Large intestine (tissue), 12 donors: ENCODE measurements at places on chromosomes 4 and X.

GRCh38 chrX:66684196-66684595 lies 45.3 kb upstream of the EDA2R start:
- no peaks in the 10 kb centered on the region for H3K36me3 ChIP-seq
- no peaks in the 10 kb centered on the region for H3K4me1 ChIP-seq
- H3K4me3 ChIP-seq: no peak overlapping the region
- DNase-seq: no peak
- no peaks in the 10 kb centered on the region for H3K27me3 ChIP-seq
- H3K27ac ChIP-seq: no peak overlapping the region

- H3K4me1 ChIP-seq: no peaks in the 10 kb centered on the region
- no peaks in the 10 kb centered on the region for H3K36me3 ChIP-seq
- no peak overlapping the region for H3K27ac ChIP-seq
- H3K4me3 ChIP-seq: no peak overlapping the region
- H3K27me3 ChIP-seq: no peaks in the 10 kb centered on the region
- no peak for DNase-seq
Measured at GRCh38 chrX:131677655-131678628, 134.1 kb downstream of the OR13H1 start.

GRCh38 chr4:128582427-128582870 lies 227.1 kb upstream of the JADE1 start:
- DNase-seq: peak; percentile 31
- peaks cover 3% of the 10 kb centered on the region for H3K4me1 ChIP-seq
- no peak overlapping the region for H3K4me3 ChIP-seq
- no peaks in the 10 kb centered on the region for H3K36me3 ChIP-seq

DNA sequence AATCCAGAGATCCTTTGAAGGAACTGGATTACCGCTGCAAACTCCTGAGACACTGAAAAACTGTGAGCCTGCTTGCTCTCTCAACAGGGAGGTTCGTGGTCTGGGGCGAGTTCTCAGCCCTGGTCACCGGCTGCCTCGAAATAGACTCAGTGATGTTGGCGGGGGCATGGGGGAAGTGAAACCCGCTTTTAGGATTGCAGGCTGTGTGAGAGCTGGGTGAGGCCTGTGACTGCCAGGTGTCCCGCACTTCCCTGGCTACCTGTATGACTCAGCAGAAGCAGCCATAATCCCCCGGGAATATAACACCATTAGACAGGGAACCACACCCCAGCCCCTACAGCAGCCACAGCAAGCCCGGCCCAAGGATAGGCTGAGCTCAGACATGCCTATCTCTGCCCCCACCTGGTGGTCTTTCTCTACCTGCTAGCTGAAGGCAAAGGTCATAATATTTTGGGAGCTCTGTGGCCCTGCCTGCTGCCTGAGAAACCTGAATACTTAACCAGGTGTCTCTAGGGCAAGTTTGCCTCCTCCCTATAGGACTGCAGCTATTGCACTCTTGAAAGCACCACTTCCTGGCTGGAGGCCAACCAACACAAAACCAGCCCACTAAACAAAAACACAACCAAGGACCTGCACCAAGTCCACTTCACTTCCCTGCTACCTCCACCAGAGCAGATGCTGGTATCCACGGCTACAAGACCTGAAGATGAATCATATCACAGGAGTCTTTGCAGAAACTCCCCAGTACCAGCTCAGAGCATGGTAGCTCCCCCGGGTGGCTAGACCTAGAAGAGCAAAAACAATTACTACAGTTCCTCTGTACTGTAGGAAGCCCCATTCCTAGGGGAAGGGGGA lies 202.0 kb downstream of the RRAGB start:
- no peak overlapping the region for H3K27ac ChIP-seq
- no peak for DNase-seq
- no peaks in the 10 kb centered on the region for H3K27me3 ChIP-seq
- H3K36me3 ChIP-seq: no peaks in the 10 kb centered on the region
- no peaks in the 10 kb centered on the region for H3K4me1 ChIP-seq
- no peak overlapping the region for H3K4me3 ChIP-seq

DNA sequence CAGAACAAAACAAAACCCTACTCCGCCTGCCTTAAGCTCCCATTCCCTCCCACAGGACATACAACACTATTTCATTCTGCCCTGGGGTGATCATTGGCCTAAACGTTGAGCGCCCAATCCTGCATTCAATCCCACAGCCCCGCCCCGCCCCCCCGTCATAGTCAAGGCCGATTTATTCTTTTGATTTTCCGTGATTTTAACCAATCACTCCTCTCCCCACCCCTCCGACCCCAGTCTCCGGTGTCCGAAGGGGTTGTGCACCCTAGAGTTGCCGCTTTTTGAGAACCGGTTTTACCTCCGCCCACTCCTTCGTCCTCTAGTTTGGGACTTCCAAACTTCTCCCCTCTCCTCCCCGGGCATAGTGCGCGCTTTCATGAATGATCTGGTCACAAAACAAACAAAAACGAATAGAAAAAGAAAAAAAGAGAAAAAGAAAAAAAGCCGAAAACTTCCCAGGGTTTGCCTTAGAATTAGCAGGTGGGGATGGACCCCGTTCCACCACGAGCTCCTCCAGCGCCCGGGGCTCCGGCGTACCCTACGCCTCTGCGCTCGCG lies 446 bp upstream of the UBE2A start:
- peak overlapping the region; percentile 94 for H3K27ac ChIP-seq
- peaks cover 2% of the 10 kb centered on the region for H3K36me3 ChIP-seq
- H3K4me3 ChIP-seq: peak overlapping the region; percentile 83
- H3K27me3 ChIP-seq: no peaks in the 10 kb centered on the region
- DNase-seq: no peak
- H3K4me1 ChIP-seq: peaks cover 5% of the 10 kb centered on the region
